Renal pelvis (tissue), 12 donors: ENCODE measurements at places on chromosomes 1 and 21. TPM values are rescaled to one million over a fixed set of nuclear protein-coding genes. Genes with fewer than 3 reads are reported as not detected.

TP53BP2 gene
- polyA plus RNA-seq: 53.3 TPM

BRDT gene
- polyA plus RNA-seq: not detected

OR2AK2 gene
- not detected for polyA plus RNA-seq

TPTE gene
- 0.06 TPM for polyA plus RNA-seq

KLF17 gene
- not detected for polyA plus RNA-seq

ANP32E gene
- polyA plus RNA-seq: 132 TPM

ADORA1 gene
- polyA plus RNA-seq: 6.2 TPM

GBP2 gene
- 2.8 TPM for polyA plus RNA-seq

CHI3L1 gene
- 16.6 TPM for polyA plus RNA-seq

GJB3 gene
- 0.35 TPM for polyA plus RNA-seq

LEFTY2 gene
- polyA plus RNA-seq: 0.83 TPM
